ENCODE measurements at places on chromosomes 3 and 15.

GRCh38 chr15:25860885-25861866 lies 2.0 kb downstream of the ATP10A start:
- DNase-seq: no peak

- DNase-seq: no peak
Observed at GRCh38 chr3:117728226-117728625, 1018.6 kb downstream of the TUSC7 start.

GRCh38 chr3:65742914-65743313 lies 295.8 kb downstream of the MAGI1 start:
- no peak for DNase-seq

GRCh38 chr3:73705792-73706191 lies 81.1 kb upstream of the PDZRN3 start:
- DNase-seq: no peak

- no peak for DNase-seq
Observed at GRCh38 chr15:25184356-25185155, 229.8 kb downstream of the SNRPN start.

- peak; percentile 37 for DNase-seq
Observed at GRCh38 chr15:31300208-31300661, 26.4 kb upstream of the KLF13 start.

DNA sequence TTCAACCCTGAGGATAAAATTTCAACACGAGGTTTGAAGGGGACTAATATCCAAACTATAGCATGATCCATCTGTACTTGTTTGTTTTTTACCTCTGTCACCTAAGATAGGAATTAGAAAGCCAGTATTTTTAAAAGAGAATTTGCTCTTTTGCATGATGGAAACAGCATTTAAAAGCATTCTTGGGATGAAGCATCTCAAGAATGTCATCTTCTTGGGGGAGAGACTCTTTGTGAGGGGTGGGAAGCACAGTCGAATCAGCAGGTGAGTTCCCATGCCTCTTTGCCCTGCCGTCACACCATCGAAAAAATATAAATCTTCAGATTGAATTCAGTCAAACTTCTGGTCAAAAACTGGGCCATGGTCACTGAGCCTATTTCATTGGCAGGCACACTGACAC lies 55.3 kb upstream of the BCHE start:
- DNase-seq: no peak

- DNase-seq: no peak
Observed at GRCh38 chr15:85925649-85926237, 131.0 kb upstream of the KLHL25 start.

DNA sequence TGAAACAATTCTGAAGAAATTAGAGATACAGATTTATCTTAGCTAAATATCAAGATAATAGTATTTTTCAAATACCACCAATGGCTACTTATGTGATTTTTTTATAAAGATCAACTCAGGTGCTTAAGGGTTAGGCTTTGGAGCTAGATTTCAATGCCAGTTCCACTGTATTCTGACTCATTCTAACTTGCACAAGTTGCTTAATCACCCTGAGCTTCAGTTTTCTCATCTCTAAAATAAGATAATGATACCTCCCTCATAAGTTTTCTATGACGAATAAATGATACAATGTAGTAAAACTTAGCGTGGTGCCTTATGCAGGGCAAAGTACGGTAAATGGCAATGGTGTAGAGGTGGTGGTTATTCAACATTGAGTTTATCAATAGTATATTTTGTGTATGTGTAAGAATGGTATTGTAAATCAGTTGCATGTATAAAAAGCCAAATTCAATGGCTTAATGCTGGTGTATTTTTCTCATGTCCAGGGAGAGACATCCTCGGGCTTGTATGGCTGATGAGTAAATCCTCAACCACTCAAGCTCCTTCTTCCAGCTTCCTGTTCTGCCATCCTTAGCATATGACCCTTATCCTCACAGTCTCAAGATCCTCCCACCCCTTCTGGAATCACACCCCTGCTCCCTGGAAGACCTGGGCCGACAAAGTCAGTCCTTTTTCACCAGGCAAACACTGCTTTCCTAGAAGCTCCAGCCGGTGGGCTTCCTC lies 505.9 kb upstream of the CFAP20DC start:
- no peak for DNase-seq

DNA sequence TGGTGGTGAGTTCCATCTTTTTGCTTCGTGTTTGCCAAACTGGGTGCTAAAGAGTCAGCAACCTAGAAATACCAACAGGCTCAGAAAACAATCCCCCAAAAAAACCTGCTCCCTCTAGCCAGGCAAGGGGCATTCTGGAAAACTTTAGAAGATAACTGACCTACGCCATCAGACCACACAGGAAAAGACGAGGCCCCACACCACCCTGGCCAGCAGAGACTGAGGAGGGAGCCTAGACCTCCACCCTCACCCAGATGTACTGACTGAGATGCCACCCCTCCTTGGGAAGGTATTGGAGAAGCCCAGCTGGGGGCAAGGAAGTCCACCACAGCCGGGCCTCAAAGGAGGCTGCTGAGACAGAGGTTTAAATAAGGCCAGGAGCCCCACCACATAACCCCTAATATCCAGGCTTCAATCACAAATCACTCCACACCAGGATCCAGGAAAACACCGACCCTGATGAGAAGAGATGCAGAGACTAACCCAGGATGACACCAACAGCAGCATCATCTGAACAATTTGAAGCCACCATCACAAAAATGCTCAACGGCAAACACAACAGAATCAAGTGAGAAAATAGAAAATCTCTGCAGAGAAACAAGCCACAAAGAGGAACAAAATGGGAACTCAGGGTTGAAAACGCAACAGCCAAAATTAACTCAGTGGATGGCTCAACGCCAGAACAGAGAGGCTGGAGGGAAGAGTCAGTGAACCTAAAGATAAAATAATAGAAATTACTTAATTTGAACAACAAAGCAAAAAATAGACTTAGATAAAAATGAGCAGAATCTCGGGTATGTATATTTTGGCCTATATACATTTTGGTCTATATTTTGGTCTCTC lies 61.0 kb downstream of the TPRA1 start:
- no peak for DNase-seq

GRCh38 chr15:33506781-33507296 lies 196.1 kb downstream of the RYR3 start:
- DNase-seq: no peak

GRCh38 chr15:98796685-98797357 lies 148.5 kb downstream of the IGF1R start:
- no peak for DNase-seq

GRCh38 chr3:140753865-140754754 lies 76.2 kb downstream of the TRIM42 start:
- no peak for DNase-seq

- DNase-seq: no peak
Observed at GRCh38 chr3:194908972-194909371, 223.3 kb downstream of the FAM43A start.

DNA sequence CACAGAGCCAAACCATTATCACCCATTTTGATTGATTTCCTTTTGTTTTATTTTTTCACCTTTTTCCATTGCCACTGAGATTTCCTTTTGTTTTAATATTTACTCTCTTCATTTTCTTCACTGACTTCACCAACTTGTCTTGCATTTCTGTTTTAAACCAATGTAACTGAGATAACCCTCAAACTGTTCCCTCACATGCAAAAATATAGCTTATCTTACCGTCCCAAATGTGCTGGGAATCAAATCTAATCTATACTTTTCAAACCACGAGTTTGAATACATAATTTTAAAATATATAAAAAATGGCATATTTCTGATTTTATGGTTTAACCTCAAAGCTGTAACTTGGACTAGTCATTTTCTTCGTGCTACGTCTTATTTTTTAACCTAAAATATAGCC lies 143.8 kb downstream of the PLD1 start:
- DNase-seq: no peak

DNA sequence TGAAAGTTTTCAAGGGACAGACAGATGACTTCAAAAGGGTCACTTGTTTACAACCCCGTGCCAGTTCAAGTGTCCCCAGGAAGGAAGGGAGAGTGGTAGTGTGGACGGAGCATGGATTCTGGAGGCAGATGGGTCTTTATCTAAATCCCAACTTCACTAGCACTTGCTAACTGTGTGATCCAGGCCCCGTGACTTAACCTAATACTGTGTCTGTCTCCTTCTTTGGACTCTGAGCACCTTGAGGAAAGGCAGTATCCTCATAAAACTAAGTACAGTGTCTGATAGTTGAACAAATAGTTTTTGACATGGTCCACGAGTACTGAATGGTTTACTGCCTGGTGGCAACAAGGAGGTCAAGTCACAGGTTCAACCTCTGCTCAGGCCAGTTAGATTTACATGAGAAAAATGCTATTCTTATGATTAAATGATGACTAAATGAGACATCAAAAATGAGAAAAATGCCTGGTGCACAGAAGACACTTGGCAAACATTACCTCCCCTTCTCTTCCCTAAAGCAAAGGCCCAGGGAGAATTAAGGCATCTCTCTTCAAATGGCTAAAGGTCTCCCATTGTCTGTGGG lies 48.9 kb downstream of the ABCC5 start:
- no peak for DNase-seq

- DNase-seq: peak; percentile 47
Observed at GRCh38 chr3:52533623-52534280, at the start of gene NT5DC2. TSS of gene NT5DC2 (minus strand) at chr3:52533857. CDS start at chr3:52533737, 120 bp downstream.

DNA sequence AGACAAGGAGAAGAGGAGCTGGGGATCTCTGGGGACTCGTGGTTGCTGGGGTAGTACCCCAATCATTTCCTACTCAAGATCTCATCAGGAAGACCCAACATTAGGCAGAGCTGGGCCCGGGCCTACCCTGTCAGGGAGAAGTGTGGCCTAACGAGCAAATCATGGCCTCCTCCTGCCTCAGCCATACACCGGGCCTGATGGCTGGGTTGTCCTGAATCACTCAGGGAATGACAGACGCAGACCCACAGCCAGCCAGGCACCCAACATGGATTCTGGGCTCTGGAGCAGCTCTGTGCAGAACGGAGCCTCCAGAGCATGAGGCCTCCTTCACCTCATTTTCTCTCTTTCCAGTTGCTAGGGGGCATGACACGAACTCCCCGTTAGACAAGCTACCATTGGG lies 19.7 kb downstream of the ITGA11 start:
- no peak for DNase-seq

GRCh38 chr3:54349231-54349652 lies 226.9 kb downstream of the CACNA2D3 start:
- DNase-seq: no peak

- no peak for DNase-seq
Observed at GRCh38 chr3:147816752-147817151, 407.6 kb downstream of the ZIC1 start.

- no peak for DNase-seq
Observed at GRCh38 chr15:73716417-73716816, 32.2 kb downstream of the CD276 start.

DNA sequence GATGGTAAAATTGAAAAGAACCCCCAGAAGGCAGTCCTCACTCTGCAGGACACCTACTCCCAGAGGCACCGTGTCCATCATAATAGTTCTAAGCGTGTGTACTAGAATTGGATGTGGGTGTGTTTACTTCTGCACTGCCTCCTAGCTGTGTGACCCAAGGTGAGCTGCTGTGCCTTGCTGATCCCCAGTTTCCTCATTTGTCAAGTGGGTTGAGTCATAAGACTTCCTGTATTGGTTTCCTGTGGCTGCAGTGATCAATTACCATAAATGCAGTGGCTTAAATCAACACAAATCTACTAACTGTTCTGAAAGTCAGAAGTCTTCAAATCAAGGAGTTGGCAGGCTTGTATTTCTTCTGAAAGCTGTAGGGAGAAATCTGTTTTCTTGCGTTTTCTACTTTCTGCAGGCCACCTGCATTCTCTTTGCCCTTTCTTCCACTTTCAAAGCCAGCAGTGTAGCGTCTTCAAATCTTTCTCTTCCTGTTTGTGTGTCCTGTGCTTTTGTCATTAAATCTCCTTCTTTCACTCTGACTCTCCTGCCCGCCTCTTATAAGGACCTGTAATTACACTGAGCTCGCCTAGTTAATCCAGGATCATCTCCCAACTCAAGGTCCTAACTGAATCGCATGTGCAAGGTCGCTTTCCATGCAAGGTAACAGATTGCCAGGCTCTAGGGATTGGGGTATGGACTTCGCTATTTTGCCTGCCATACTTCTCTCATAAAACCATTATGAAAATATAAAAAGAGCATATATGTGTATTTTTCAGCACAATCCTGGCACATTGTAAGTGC lies 59.0 kb downstream of the RORA start:
- no peak for DNase-seq

GRCh38 chr3:145209561-145209960 lies 951.4 kb downstream of the PLOD2 start:
- DNase-seq: no peak

GRCh38 chr15:75350601-75351361 lies 3.9 kb downstream of the NEIL1 start:
- DNase-seq: no peak

- no peak for DNase-seq
Observed at GRCh38 chr3:111662907-111663306, 67.8 kb upstream of the ZBED2 start.

GRCh38 chr3:184761976-184762375 lies 50.0 kb upstream of the VPS8 start:
- DNase-seq: no peak

DNA sequence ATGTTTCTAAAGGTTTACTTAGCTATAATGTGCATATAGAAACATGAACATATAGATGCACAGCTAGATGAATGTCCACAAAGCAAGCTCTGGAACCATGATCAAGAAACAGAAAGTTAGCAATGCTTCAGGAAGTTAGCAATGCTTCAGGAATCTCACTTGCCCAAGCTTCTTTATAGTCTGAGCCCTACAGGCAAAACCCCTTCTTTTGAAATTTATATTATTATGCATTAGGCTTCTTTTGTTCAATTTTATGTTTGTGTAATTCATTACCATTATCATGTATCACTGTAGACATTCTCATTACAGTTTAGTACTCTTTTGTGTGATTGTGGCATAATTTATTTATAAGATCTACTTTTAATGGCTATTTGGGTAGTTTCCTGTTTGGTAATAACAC lies 286.4 kb upstream of the BCHE start:
- no peak for DNase-seq

DNA sequence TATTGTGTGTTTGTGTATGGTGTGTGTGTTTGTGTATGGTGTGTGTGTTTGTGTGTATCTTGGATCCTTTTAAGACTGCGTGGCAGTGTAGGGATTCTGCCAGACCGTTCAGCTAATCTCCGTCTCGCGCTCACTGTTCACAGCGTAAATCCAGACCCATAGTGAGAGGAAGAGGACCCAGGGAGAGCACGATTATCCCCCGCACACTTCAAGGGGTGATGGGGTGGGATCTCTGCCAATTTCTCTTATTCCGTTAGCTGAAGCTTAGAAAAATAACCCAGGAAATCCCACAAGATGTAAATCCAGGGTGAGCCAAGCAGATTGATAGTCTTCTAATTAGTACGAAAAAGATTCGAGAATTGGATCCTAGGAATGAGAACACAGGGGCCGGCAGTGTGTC lies 381.2 kb downstream of the GABRG3 start:
- DNase-seq: no peak

GRCh38 chr15:80597076-80597475 lies 98.0 kb upstream of the ABHD17C start:
- DNase-seq: no peak

- no peak for DNase-seq
Observed at GRCh38 chr3:59411694-59412093, 361.9 kb upstream of the CFAP20DC start.

GRCh38 chr3:190585805-190586630 lies 72.1 kb downstream of the IL1RAP start:
- no peak for DNase-seq

Data from cerebellar cortex (tissue), 1 donor.